Stimulated activated CD4-positive, alpha-beta T cell treated with anti-CD3 and anti-CD28 coated beads, Interleukin-12 subunit alpha, Interleukin-12 subunit beta, amount 100 ng/mL, for 24 hours (primary cell): ENCODE measurements at places on chromosomes 4 and X.

GRCh38 chr4:47073647-47074046 lies 42.3 kb downstream of the GABRB1 start:
- DNase-seq, result no peak

- DNase-seq, result no peak
Observed at GRCh38 chrX:9222299-9222698, 188.4 kb upstream of the FAM9B start.

GRCh38 chrX:148854306-148854705 lies 353.9 kb downstream of the AFF2 start:
- DNase-seq, result no peak

DNA sequence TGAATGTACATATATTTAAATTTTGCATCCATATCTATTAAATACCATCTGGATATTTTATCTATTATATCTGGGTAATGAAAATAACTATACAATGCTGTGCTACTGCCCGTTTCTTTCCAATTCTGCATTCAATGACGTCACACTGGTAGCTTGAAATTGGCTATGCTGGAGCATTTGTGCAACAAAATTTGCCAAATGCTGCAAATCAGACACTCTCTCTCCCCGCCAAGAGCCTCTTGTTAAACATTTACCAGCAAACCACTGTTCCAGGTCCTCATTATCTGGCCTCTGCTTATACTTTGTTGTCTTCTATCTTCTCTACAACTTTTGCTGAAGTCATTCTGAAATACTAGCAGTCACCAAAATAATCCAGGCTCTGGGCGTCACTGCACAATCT lies 938.4 kb upstream of the FTHL17 start:
- no peak for DNase-seq

DNA sequence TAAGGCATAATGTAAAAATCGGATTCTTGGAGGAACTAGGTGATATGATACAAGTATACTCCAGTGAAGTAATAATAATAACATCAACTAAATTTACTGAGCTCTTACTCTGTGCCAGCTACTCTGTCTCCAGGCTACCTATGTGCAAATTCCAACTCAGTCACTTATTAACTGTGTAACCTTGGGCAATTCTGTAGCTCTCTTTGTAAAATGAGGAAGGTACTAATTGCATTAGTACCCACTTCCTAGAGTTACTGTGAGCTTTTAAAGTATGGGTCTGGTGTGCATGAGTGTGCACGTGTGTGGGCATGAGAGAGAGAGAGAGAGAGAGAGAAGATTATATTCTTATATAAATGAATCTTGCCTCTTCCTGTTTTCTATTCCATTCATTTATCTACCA lies 169.9 kb downstream of the KCNIP4 start:
- no peak for DNase-seq
